ENCODE measurements at places on chromosomes 6 and 20.

- no peak for DNase-seq
Observed at GRCh38 chr20:32858189-32858588, 534 bp upstream of the EFCAB8 start.

DNA sequence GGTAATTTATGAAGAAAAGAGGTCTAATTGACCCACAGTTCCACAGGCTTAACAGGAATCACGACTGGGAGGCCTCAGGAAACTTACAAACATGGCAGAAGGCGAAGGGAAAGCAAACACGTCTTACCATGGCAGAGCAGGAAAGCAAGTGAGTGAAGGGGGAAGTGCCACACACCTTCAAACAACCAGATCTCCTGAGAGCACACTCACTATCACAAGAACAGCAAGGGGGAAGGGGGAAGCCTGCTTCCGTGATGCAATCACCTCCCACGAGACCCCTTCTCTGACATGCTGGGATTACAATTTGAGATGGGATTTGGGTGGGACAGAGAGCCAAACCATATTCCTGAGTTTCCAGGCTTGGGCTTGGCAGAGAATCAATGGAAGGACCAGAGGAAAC lies 124.1 kb upstream of the RAB32 start:
- DNase-seq, result no peak

- no peak for DNase-seq
Observed at GRCh38 chr6:135438907-135439535, 58.5 kb downstream of the AHI1 start.

DNA sequence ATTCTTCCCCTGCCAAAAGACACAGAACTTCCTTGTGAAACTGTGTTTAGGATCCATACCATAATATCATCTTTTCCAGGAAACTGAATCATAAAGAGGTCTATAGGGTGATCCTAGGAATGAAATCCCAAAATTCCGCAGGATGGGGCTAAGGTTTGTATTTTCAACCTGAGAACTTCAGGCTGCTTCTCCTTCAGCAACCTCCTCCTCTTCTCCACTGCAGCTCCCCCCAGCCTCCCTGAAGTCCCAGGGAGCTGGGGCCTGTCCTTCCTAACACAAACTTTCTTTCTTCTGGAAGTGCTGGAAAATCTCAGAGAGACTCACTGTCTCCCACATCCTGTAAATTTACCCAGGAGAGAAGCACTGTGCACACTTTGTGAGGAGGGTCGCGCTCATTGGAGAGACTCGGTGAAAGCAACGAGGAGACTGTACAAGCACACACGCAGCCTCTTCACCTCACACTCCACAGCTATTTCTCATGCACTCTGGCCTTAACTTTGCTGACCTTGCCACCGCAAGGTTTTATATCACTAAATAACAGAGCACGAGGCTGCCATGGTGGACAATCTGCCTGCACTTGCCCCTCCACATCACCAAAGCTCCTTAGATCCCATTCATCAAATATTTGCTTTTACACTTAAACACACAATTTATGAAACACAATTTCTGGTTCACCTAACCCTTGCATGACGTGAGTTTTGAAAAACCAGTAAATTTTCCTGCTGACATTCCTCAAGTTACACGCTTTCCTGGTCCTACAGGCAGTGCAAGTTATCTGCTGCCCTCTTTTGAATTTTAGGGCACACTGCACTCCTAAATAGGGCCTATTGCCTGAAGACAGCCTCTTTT lies 14.3 kb downstream of the ID4 start:
- DNase-seq, result no peak

- DNase-seq, result no peak
Observed at GRCh38 chr6:170093658-170094596, 197.0 kb downstream of the DLL1 start.

DNA sequence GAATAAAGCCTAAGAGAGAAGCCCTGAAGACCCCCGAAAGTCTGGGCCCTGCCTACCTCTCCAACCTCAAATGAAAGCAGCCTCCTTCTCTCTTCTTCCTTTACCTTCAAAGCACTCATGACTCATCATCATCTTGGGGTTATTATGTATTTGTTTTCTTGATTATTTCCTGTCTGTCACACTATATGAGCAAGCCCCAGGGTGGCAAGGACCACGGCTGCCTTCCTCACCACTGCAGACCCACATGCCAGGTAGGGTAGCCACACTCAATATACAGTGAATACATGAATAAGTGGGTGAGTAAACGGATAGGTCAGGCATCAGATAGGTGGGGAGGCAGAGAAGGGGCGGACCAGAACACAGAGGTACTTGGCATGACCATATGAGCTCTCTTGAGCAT lies 8.8 kb downstream of the WFDC3 start:
- DNase-seq, result no peak

GRCh38 chr6:40721271-40721952 lies 134.2 kb upstream of the LRFN2 start:
- no peak for DNase-seq

DNA sequence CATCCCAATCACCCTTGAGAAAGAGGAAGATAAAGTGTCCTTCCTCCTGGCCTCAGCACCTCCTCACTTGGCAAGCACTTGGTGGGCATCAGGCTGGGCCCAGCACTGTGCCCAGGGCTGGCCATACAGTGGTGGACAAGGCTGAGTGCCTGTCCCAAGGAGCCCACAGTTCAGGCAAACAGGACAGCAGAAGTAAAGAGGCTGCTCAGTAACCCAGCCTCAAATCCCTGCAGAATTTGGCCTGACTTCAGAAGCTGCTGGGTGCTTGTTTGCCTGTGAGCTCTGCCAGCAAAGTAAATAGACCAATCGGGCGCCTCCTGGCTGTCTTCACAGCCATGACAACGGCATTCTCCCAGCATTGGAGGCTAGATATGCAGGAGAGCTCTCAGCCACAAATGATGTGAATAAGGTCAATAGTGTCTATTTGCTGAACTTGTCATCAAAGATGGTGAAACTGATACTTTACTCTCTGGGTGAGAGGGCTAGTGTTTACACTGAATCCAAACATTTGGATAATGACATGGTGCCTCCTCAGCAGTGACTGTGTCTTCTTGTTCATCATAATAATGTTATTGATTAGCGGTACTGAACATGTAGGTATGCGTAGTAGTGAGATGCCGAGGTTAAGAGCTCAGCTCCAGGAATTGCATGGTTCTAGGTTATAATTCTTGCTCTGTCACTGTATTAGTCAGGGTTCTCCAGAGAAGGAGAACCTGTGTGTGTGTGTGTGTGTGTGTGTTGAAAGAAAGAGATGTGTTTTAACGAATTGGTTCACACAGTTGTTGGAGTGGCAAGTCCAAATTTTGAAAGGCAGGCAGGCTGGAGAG lies 36.9 kb upstream of the FANCE start:
- peak; percentile 27 for DNase-seq

- no peak for DNase-seq
Observed at GRCh38 chr6:40901322-40902055, 137.5 kb downstream of the UNC5CL start.

DNA sequence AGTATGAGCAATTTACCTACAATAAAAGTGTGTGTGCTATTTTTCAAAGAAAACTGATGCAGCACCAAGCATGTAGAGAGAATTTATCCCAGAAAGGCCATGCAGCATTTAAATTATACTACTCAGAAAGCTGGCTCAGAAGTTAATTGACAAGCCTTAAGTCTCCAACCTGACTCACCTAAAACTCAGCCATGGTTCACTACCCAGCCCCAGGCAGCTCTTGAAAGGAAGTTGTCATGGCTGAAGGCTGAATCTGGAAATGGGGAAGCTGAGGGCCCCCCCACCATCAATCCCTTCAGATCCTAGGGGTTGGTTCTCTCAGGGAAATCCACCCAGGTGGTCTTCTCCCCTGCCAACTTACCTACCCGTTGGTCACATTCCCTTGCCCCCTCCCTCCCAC lies 19.7 kb downstream of the PPIL6 start:
- DNase-seq, result no peak

GRCh38 chr6:90967471-90967870 lies 380.6 kb upstream of the MAP3K7 start:
- no peak for DNase-seq

- DNase-seq, result no peak
Observed at GRCh38 chr6:97901531-97901930, 618.5 kb upstream of the MMS22L start.

DNA sequence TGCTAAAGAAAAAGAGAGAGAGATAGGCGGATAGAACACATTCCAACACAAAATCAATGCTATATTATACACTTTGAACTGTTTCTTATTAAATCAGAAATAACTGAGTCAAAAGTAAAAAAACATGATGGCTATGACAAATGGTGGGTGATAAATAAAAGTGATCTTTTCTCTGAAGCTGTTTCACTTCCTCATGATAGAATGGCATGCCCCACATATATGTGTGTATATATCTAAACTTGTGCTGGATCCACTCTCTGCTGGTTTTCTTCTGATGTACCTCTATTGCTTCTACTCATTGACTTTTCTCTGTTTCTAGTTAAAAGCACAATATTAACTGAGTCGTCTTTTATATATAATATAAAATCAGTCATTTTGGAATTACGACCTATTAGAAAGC lies 429.9 kb downstream of the PKHD1 start:
- DNase-seq, result no peak

DNA sequence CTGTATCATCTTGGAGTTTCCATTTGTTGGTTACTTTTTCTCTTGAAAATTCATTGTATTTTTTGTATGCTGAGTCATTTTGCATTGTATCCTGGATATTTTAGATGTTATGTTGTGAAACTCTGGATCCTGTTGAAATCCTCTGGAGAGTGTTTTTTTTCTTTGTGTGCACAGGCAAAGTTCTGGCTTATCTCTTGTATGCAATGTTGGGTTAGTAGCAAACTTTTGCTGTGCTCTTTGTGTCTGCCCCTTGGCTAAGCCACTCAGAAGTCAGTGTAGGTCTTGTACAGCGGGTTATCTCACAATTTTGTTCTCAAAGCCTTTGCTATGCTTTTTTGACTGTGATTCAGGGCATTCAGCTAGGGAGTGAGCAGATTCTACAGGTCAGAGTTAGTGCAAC lies 29.1 kb upstream of the LMBRD1 start:
- DNase-seq, result no peak

DNA sequence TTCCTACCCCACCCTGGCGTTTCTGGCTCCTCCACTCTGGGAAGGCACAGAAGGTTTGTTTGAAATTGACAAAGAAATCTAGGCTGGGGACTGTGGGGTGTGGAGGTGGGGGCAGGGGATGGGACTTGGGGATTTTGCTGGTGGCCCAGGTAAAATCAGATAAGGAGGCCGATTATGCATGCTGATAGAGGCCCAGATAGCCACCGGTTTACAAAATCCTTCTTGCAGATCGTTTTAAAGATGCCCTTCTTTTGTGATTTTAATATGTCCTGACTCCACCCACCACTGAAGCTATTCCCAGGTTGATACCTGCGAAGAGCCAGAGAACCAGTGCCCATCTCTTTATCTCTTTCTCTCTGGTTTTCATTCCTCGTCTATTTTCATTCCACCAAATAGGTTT lies 104.9 kb downstream of the TFAP2C start:
- DNase-seq, result no peak

GRCh38 chr20:62511915-62512610 lies 36.3 kb upstream of the GATA5 start:
- no peak for DNase-seq

DNA sequence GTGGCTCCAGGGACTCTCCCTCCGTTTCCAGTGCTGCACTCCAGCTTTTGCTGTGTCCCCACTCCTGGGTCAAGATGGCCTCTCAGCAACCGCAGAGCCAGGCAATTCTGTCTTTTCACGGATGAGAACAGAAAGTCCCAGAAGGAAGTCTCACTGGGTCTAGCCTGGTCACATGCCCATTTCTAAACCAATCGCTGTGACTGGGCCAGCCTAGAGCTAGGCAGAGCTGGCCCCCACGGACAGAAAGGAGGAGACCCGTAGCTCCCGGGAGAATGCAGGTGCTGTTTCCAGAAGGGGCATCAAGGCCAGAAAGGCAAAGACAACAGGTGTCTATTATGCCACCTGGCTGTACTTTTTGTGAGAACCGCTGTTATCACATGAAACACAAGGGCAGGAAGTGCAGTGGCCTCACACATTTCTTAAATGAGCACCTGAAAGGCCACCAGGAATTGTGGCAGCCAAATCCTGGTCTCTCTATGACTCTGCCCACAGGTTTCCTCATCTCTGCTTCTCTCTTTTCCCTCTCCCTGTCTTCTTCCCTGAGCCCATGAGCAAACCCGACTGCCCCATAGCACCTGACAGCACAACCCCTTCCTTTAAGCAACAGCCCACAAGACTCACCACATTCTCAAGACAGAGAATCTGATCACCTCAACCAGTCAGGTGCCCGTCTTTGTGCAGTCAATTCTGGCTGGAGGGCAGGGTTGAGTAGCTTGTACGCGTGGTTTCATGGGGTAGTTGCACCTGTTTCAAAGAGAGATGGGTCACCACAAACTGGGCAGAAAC lies 37.1 kb upstream of the B4GALT5 start:
- DNase-seq, result peak; percentile 3

DNA sequence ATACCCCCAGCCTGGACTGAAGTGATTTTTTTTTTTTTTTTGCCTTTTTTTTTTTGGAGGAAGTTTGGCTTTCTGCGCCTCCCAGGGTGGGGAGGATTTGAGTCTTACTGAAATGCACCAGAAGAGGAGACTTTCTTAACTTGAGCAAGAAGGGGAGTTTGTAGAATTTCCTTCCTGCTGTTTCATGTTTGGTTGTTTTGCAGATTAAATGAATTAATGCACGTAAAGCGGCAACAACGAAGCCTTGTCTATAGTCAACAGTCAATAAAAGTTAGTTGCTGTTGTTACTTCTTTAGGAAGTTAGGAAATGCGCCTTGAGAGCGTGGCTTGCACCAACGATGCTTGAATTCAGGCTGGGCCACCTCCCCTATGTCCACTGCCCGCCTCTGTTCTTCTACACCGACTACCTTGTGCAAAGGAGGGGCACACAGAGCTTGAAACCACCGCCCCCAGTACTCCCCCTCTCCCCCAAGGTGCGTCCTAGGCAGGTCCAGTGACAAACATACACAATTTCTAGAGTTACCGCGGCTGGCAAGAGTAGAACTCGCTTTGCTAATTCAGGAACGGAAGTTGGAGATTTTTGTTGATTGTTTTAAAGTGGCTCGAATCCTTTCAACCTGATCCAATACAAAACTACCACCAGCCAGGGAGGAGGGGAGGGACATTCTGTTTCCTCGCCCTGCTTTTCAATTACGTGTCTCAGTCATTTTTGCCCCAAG lies 830 bp upstream of the CYP24A1 start:
- DNase-seq, result no peak

- no peak for DNase-seq
Observed at GRCh38 chr6:84910906-84911607, 146.7 kb upstream of the TBX18 start.

- no peak for DNase-seq
Observed at GRCh38 chr6:37007340-37008043, 2.0 kb downstream of the FGD2 start.

GRCh38 chr20:48841196-48841874 lies 13.5 kb upstream of the PREX1 start:
- no peak for DNase-seq

DNA sequence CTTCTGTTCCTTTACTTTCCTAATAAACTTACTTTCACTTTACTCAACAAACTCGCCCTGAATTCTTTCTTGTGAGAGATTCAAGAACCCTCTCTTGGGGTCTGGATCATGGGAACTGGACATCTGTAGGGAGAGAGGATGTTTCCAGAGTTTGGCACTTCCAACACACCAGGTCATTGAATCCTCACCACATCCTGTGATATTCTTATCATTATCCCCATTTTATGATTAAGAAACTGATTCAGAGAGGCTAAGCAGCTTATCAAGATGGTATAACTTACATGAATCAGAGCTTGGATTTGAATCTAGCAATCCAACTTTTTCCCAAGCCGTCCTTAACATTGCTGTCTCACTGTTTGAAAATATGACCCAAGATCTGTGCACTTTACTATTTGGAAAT lies 15.5 kb downstream of the PPIL6 start:
- no peak for DNase-seq

- DNase-seq, result no peak
Observed at GRCh38 chr20:62656197-62656918, 14.1 kb downstream of the SLCO4A1 start.

GRCh38 chr20:32642257-32643046 lies 31.3 kb downstream of the C20orf203 start:
- no peak for DNase-seq
